Renal cortex interstitium (tissue), 15 donors: ENCODE measurements at places on chromosomes 11 and 22.

GRCh38 chr11:130531061-130531460 is 82.6 kb downstream of the ADAMTS15 start:
- no peak for DNase-seq

DNA sequence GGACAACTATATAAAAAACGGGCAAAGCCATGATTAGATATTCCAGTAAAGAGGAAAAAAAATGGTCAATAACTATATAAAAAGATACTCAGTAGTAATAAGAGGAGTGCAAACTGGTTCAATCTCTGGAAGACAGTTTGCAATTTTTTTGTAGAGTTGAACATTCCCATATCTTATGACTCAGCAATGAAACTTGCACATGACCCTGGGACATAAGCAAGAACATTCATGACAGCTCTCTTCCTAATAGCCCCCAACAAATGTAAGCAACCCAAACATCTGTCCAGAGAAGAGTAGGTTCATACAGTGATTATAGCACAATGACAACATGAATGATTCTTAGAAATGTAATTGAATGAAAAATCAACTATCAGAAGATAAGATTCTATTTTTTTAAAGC is 21.8 kb upstream of the CSF2RB start:
- no peak for DNase-seq

- no peak for DNase-seq
Observed at GRCh38 chr22:26464312-26464711, 19.3 kb downstream of the HPS4 start.

GRCh38 chr11:116415095-116415494 is 357.7 kb downstream of the BUD13 start:
- no peak for DNase-seq

GRCh38 chr22:42871146-42872050 is 14.3 kb upstream of the ARFGAP3 start:
- no peak for DNase-seq

GRCh38 chr11:127935081-127935480 is 652.3 kb downstream of the ETS1 start:
- DNase-seq: no peak

DNA sequence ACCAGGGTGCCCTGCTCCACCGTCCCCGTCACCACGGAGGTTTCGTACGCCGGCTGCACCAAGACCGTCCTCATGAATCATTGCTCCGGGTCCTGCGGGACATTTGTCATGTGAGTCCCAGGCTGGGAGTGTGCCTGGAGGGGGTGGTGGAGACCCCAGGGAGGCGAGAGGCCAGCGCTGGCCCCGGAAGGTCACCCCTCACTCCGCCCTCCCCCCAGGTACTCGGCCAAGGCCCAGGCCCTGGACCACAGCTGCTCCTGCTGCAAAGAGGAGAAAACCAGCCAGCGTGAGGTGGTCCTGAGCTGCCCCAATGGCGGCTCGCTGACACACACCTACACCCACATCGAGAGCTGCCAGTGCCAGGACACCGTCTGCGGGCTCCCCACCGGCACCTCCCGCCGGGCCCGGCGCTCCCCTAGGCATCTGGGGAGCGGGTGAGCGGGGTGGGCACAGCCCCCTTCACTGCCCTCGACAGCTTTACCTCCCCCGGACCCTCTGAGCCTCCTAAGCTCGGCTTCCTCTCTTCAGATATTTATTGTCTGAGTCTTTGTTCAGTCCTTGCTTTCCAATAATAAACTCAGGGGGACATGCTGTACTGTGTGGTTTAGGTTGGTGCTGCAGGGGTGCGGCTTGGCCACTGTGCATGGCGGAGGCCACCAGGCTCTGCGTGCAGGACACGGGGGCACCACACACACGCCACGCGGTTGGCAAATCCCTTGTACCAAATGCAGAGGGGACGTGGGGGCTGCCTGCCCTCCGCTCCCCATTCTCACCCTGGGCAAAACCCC is 35.4 kb downstream of the MUC2 start:
- no peak for DNase-seq

- DNase-seq: no peak
Observed at GRCh38 chr11:68402355-68403031, 58.1 kb upstream of the PPP6R3 start.

DNA sequence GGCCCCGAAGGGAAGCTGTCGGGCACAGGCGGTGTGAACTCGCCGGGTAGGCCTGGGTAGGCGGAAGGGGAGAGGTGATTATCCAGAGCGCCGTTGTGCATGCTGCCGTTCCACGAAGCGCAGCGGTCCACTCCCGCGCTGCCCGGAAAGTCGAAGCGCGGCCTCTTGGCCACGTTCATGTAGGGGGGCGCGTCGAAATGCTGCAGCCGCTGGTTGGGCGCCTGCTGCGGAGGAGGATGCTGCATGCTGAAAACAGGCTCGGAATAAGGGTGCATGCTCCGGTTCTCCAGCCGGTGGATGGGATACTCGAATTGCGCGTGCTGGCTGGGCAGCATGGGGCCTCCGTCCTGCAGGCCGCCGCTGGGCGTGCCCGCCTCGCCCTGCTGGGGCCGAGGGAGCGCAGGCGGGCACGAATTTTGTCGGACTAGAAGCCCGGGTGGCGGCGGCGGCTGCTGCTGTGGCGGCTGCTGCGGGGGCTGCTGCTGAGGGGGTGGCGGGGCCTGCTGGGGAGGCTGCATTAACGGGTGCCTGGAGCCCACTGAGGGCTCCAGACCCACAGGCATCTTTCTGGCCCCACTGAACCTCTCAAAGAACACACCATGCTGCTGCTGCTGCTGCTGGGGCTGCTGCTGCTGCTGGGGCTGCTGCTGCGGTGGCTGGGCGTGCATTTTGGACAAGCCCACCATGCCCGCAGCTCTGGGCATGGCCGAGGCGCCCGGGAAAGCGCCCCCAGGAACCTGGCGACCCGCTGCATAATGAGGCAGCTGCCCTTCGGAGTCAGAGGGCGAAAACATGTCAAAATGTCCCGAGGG is 2.3 kb downstream of the MN1 start:
- DNase-seq: no peak

DNA sequence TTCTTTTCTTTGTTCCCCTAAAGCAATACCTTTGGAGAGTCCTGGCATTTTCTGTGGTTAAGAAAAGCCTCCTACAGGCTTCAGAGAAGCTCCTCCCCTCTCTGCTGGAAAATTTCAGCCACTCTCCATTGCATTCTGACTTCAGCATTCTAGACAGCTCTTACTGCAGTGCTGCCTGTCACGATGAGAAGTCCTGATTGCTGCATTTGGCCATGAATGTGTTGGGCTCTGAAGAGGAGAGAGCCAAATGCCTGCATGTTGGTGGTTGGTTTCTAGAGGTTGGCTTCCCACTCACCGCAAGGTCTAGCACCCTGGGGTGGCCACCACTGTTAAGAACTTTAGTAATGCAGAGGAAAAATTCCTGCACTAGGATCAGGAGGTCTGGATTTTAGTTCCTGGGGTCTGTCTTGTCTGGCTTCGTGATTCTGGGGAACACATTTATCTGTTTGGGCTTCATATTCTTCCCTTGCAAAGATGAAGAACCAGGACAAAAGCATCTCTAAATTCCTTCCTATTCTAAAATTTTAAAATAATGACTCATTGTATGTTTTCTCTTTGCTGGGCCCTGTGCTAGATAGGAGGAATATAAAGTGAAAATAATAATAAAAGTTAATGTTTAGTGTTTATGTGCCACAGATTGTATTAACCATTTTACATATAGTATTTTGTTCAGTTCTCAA is 38.1 kb downstream of the COA4 start:
- no peak for DNase-seq

GRCh38 chr11:41435531-41435930 is 23.9 kb downstream of the LRRC4C start:
- DNase-seq: no peak

DNA sequence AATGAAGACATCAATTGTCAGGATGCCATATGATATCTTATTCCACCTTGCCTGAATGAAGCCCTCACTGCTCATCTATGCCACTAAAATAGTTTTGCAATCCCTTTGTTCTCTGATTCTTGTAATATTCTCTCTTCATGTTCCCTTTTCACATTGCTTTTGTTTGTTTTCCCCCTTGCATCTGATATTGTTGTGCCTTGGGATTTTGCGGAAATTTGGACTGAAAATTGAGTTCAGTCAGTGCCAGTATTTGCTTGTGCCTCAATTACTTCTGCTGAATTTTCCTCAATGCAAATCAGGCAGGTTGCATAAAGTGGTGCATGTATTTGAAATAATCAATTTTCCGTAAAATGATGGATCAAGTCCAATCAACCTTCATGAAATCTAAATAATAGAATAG is 98.3 kb downstream of the PAX6 start:
- no peak for DNase-seq

DNA sequence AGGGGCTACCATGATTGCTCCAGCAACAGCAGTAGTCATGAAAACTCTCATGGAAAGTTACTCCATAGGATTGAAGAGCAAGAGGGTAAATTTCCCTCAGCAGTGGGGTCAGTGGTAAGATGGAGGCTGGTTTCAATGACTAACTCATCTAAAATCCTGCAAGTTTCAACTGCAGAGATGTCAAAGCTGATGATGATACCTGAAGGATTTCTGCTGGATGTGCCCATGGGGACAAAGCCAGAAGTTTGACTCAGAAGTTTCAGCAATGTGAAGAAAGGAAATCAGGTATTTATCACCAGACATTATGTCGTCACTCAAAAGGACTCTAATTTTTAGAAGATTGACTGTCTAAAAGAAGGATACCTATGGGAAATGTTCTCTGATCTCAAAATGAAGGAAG is 29.1 kb downstream of the RAB38 start:
- DNase-seq: no peak

DNA sequence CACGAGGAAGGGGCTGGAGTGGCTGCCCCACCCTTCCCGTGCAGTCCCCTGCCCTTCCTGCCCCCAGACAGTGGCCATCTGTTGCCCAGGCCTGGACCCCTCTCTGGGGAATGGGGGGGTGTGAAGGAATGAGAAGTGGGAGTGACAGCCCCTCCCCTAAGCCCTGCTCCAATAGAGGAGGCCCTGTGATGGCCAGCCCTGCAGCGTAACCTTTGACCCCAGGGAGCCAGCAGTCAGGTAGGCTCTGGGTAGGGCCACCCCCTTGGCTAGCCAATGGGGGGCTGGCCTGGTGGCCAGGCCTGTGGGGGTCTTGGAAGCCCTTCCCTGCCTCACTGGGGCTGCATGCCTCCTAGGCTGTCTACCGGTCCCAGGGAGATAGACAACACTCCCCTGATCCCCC is 6.6 kb downstream of the FLRT1 start:
- DNase-seq: no peak

GRCh38 chr22:19885841-19886592 is 31.3 kb upstream of the GNB1L start:
- no peak for DNase-seq

DNA sequence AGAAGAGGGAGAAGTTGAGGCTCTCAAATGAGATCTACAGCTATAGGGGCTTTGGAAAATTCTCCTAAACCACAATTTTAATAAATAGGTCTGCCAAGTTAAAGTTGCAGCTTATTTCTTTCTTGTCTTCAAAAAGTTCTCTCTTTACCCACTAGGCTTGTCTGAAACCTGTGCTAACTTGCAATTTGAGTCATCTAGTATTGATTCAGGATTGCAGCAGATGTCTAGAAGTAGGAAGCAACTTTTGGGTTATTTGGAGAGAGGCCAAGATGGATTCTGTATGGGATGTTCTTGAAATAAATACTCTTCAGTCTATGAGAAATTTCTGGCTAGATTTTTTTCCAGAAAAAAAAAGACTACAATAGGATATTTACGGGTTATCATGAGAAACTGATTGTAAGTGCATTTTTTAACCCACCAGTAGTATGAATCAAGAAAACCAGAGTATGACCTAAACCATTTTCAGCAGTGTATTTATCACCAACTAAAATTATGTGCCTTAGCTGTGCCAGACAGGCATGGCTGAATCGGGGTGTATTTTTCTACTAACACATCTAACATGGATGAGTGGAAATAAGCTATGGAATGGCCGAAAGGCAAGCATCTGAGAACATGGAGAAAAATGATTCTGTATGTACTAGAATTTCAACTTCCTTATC is 4.9 kb upstream of the RAB38 start:
- no peak for DNase-seq

DNA sequence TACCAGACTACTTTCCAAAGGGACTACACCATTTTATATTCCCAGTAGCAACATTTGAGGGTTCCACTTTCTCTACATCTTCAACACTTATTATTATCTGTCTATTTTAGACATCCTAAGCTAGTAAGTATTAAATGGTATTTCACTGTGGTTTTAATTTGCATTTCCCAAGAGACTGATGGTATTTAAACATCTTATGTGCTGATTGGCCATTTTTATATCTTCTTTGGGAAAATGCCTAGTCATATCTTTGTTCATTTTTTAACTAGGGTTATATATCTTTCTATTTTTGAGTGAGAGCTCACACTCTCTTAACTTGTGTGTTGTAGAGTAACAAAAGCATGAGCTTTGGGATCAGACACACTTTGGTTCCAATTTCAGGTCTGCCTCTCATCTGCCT is 73.7 kb downstream of the PRCP start:
- DNase-seq: no peak

- DNase-seq: no peak
Observed at GRCh38 chr11:11178671-11179638, 174.1 kb downstream of the CSNK2A3 start.

DNA sequence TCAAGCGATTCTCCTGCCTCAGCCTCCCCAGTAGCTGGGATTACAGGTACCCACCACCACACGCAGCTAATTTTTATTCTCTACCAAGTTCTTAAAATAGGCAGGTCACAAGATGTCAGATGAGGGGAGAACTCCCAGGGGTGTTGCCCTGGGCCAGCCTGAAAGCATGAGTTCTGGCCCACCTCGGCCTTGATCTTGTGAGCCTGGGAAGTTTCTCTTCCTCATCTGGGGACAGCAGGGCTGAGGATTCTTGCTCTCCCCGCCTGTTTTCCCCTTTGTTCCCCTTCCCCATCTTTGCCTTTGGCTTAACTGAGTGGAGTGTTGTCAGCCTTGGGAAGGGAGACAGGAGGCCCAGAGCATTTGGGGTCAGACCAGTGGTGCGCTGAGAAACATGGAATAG is 3.5 kb downstream of the PDXP start:
- DNase-seq: no peak

DNA sequence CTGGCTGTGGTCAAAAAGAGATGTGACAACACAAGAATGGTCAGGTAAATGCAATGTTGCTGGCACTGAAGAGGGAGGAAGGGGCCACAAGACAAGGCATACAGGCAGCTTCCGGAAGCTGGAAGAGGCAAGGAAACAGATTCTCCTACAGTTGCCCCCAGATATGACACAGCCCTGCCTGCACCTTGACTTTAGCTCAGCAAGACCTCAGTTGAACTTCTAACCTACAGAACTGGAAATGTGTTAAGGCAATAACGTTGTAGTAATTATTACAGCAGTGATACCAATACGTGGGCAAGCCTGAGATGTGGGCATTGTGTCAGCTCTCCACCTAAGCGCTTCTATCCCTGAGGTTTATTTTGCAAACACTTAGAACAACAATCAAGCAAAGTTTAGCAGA is 4.2 kb upstream of the KIAA0930 start:
- DNase-seq: no peak

GRCh38 chr11:121341609-121342008 is 49.0 kb downstream of the SC5D start:
- no peak for DNase-seq

DNA sequence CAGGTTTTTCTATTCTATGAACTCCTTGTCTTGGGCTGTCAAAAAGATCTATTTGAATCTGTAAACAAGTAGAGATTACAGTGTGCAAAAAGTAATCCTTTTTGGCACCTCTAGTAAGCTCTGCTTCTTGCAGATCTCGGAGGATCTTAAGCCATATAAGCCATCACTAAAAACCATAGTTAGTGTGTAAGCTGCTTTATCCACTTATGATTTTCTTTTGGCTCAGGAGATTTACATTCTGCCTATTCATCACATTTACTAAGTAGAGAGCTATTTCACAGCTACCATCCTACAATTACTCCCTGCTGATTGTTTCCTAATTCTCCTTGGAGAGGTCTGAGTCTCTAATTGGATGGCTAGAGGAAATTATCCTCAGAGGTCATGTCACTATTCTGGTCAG is 385.7 kb downstream of the AASDHPPT start:
- DNase-seq: no peak
